ENCODE measurements at places on chromosomes 6 and 20.

- no peaks in the 10 kb centered on the region for H3K27me3 ChIP-seq
- peaks cover 16% of the 10 kb centered on the region for H3K36me3 ChIP-seq
- peak overlapping the region; percentile 66 for H3K4me3 ChIP-seq
- DNase-seq, result peak; percentile 89
- H3K27ac ChIP-seq, result peak overlapping the region; percentile 95
- H3K4me1 ChIP-seq, result peaks cover 23% of the 10 kb centered on the region
These were observed 664 bp upstream of the BAG6 start for GRCh38 chr6:31652925-31653724.

- no peak for DNase-seq
- no peak overlapping the region for H3K4me3 ChIP-seq
- H3K36me3 ChIP-seq, result no peaks in the 10 kb centered on the region
- peaks cover 20% of the 10 kb centered on the region for H3K4me1 ChIP-seq
- H3K27me3 ChIP-seq, result no peaks in the 10 kb centered on the region
- no peak overlapping the region for H3K27ac ChIP-seq
These were observed 17.2 kb downstream of the KLHL31 start for GRCh38 chr6:53648184-53648943.

DNA sequence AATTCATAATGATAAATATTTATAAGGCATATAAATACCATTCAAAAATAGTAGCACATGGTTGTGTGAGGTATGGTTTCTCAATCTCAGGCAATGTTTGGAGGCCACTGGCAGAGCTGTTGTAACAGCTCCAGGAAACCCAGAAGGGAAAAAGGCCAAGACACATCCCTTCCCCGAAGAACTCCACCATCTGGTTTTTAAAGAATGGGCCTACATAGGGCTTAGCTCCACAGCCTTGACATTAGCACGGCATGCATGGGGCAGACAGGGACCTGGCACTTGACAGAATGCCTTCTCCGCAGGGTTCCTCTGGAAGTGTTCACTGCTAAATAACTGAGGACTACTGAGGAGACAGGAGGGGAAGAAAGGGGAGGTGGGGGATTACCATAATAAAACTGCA, 16.1 kb upstream of the FOXO3 start:
- DNase-seq, result no peak
- H3K36me3 ChIP-seq, result no peaks in the 10 kb centered on the region
- peaks cover 13% of the 10 kb centered on the region for H3K4me1 ChIP-seq
- H3K27me3 ChIP-seq, result no peaks in the 10 kb centered on the region
- H3K27ac ChIP-seq, result no peak overlapping the region

DNA sequence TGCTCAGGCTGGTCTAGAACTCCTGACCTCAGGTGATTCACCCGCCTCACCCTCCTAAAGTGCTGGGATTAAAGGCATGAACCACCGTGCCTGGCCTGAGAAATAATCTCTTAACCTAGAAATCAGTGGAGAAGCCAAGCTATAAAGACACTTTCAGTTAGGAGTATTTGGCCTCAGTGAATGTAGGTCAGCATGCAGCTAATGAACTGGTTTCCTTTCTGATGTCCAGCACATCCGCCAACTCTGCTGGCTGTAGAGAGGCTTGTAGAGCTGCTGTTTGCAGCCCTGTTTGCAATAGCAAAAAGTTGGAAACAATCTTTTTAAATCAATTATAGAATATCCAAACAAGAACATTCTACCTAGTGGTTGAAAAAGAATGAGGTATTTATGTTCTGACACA, 42.4 kb upstream of the ELOVL5 start:
- no peak overlapping the region for H3K4me3 ChIP-seq
- H3K27ac ChIP-seq, result no peak overlapping the region
- no peaks in the 10 kb centered on the region for H3K36me3 ChIP-seq
- H3K27me3 ChIP-seq, result no peaks in the 10 kb centered on the region
- H3K4me1 ChIP-seq, result no peaks in the 10 kb centered on the region
